CD4-positive, CD25-positive, alpha-beta regulatory T cell (primary cell): ENCODE measurements at places on chromosomes 5 and 9. TPM values are rescaled to one million over a fixed set of nuclear protein-coding genes. Genes with fewer than 3 reads are reported as not detected.

GRCh38 chr5:60102961-60103693 lies 209.6 kb upstream of the PDE4D start:
- no peak for DNase-seq

GRCh38 chr5:72937517-72938061 lies 18.3 kb upstream of the FCHO2 start:
- DNase-seq: no peak

GRCh38 chr5:93585041-93585766 lies 2.2 kb downstream of the NR2F1 start:
- no peak for DNase-seq

GRCh38 chr5:10854506-10855277 lies 93.7 kb upstream of the DAP start:
- no peak for DNase-seq

- DNase-seq: no peak
These were observed 140.1 kb upstream of the NR3C1 start for GRCh38 chr5:143543358-143544255.

DNA sequence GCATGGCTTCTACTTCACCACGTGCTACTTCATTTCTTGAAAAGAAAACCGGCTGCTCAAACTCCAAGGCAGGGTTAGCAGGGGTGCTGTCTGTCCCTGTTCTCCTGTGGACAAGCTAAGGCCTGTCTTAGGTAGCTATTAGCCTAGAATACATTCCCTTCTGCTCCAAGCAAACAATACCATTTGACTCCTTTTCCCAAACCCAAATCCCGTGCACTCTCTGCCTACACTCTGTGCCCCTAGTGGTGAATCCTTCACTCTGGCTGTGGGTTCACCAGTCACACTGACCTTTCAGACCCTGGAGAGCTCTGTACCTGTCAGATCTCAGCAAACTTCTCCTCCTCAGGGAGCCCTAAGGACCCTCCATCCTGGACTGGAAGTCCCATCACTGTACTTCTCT lies 211.6 kb downstream of the SLIT3 start:
- DNase-seq: no peak

DNA sequence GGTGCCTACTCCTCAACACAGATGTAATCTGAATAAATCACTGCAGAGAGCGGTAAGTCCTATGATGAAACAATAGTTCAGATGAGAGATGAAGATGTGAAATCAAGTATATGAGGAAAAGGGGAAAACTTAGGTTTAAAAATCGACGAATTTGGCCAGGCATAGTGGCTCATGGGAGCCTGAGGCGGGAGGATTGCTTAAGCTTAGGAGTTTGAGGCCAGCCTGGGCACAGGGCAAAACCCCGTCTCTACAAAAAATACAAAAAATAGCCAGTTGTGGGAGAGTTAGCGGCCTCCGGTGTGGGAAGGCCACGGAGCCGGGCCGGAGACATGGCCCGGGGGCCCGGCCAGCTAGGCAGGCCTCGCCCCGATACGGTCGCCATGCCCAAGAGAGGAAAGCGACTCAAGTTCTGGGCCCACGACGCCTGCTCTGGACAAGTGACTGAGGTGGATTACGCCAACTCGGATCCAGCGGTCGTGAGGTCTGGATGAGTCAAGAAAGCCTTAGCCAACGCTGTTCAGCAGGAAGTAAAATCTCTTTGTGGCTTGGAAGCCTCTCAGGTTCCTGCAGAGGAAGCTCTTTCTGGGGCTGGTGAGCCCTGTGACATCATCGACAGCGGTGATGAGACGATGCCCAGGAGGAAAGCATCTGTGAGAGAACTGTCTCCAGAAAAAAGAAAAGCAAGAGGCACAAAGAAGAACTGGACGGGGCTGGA lies 62.8 kb upstream of the SUB1 start:
- no peak for DNase-seq

GRCh38 chr9:89435071-89435823 lies 62.7 kb downstream of the SEMA4D start:
- DNase-seq: no peak

GRCh38 chr5:149466457-149466972 lies 84.7 kb downstream of the CSNK1A1 start:
- DNase-seq: no peak

DNA sequence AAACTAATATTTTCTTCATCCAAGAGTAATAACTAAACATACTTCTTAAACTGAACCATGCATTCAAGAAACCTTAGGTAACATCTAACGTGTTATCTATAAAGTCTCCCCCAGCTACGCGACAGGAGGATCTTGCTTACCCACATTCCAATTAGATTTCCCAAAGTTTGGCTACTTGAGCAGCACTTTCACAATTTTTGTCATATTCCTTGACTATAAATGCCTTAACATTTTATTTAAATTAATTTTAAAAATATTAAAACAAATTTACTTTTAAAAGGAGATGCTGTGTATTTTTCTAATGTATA lies 25.3 kb upstream of the IFNE start:
- DNase-seq: no peak

Gene TMEM252
- not detected for total RNA-seq

Gene PCDHB15
- not detected for total RNA-seq

Gene MYMK
- total RNA-seq: not detected

Gene SVEP1
- 0.12 TPM for total RNA-seq

Gene CAMK4
- 167 TPM for total RNA-seq

Gene C9orf43
- total RNA-seq: 0.35 TPM

Gene SELENOP
- total RNA-seq: 0.62 TPM

Gene TRAF1
- 167 TPM for total RNA-seq
